Fibroblast of villous mesenchyme (primary cell): ENCODE measurements at places on chromosomes 1 and 21. TPM values are rescaled to one million over a fixed set of nuclear protein-coding genes. Genes with fewer than 3 reads are reported as not detected.

SPATA45 gene
- total RNA-seq: 0.43 TPM in 1 of 2 replicates, not detected in the other

OR10J1 gene
- not detected in 2 replicates for total RNA-seq

FAM78B gene
- not detected in 2 replicates for total RNA-seq

SHISAL2A gene
- not detected in 2 replicates for total RNA-seq

MDM4 gene
- 29.0 and 32.4 TPM in 2 replicates for total RNA-seq

SMPDL3B gene
- not detected in 2 replicates for total RNA-seq

NBL1 gene
- 61.3 and 90.5 TPM in 2 replicates for total RNA-seq

GNG12 gene
- 151 and 201 TPM in 2 replicates for total RNA-seq
